ENCODE measurements at places on chromosomes 13 and 19. TPM values are rescaled to one million over a fixed set of nuclear protein-coding genes. Genes with fewer than 3 reads are reported as not detected.

The ZNF534 gene
- total RNA-seq: not detected

The RNF6 gene
- 38.2 TPM for total RNA-seq

The IZUMO4 gene
- total RNA-seq: 13.1 TPM

GRCh38 chr19:35373492-35373891 lies 2.6 kb downstream of the GPR42 start:
- peaks cover 7% of the 10 kb centered on the region for H3K4me1 ChIP-seq
- H3K27me3 ChIP-seq: peaks cover 10% of the 10 kb centered on the region
- no peaks in the 10 kb centered on the region for H3K36me3 ChIP-seq
- H3K27ac ChIP-seq: no peak overlapping the region
- H3K4me3 ChIP-seq: no peak overlapping the region
- no peak for DNase-seq

- H3K4me1 ChIP-seq: peaks cover 20% of the 10 kb centered on the region
- peaks cover 2% of the 10 kb centered on the region for H3K27me3 ChIP-seq
- DNase-seq: no peak
- no peak overlapping the region for H3K4me3 ChIP-seq
- H3K36me3 ChIP-seq: no peaks in the 10 kb centered on the region
Measured at GRCh38 chr13:33746867-33747266, 71.1 kb upstream of the RFC3 start.

- DNase-seq: peak; percentile 37
- H3K4me3 ChIP-seq: no peak overlapping the region
- H3K27me3 ChIP-seq: peaks cover 49% of the 10 kb centered on the region
- no peak overlapping the region for H3K27ac ChIP-seq
- peaks cover 11% of the 10 kb centered on the region for H3K4me1 ChIP-seq
Measured at GRCh38 chr19:15195371-15196334, 5.1 kb downstream of the NOTCH3 start.

DNA sequence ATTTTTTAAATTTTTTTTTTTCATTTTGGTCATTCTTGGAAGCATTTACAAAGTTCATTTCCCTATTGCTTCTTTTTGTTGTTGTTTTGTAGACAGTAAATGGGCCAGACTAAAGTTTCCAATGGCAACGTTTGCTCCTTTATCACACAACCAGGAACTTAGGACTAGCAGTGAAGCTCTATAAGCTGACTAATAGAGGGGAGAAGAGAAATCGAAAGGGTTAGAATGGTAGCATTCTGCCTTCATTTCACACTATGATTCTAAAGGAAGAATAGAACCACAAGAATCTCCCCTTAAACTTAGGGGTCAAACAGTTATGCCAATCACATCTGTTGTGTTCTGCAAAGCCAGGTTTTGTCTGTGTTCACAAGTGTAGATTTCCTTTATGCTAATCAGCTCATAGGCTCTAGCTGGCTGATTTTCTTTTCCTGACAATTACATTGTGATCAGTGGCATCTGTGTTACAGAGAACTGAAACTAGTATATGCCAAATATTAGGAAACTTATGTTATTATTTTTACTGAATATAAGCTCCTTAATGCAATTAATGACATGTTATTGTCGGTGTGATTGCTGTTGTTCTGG lies 467.3 kb downstream of the DACH1 start:
- H3K4me3 ChIP-seq: no peak overlapping the region
- DNase-seq: no peak
- H3K36me3 ChIP-seq: no peaks in the 10 kb centered on the region
- H3K27me3 ChIP-seq: peaks cover 3% of the 10 kb centered on the region

- no peak overlapping the region for H3K4me3 ChIP-seq
- DNase-seq: no peak
- no peaks in the 10 kb centered on the region for H3K4me1 ChIP-seq
- no peaks in the 10 kb centered on the region for H3K27me3 ChIP-seq
- no peak overlapping the region for H3K27ac ChIP-seq
- H3K36me3 ChIP-seq: no peaks in the 10 kb centered on the region
Measured at GRCh38 chr13:98267080-98267912, 90.2 kb upstream of the RNF113B start.

Measured in activated naive CD4-positive, alpha-beta T cell treated with anti-CD3 and anti-CD28 coated beads for 36 hours (primary cell).